ENCODE measurements at places on chromosomes 1 and 21. TPM values are rescaled to one million over a fixed set of nuclear protein-coding genes. Genes with fewer than 3 reads are reported as not detected.

The CDC20 gene
- 6.7 TPM for total RNA-seq

The APH1A gene
- total RNA-seq = 92.0 TPM

The AHCTF1 gene
- total RNA-seq = 17.6 TPM

The MX2 gene
- total RNA-seq = 2.6 TPM

The SLC41A1 gene
- total RNA-seq = 12.2 TPM

The BTG2 gene
- total RNA-seq = 8.0 TPM

The GJC2 gene
- total RNA-seq = 3.4 TPM

The TIMM17A gene
- 70.2 TPM for total RNA-seq

The BEND5 gene
- not detected for total RNA-seq

The CD34 gene
- 0.14 TPM for total RNA-seq

The THEM5 gene
- not detected for total RNA-seq

The CELSR2 gene
- 1.5 TPM for total RNA-seq

The FCRL2 gene
- not detected for total RNA-seq

The NEGR1 gene
- 22.2 TPM for total RNA-seq

The SLAMF6 gene
- total RNA-seq = not detected

The TNNI3K gene
- 1.1 TPM for total RNA-seq

The ZSWIM5 gene
- 1.9 TPM for total RNA-seq

The ZNF678 gene
- 4.1 TPM for total RNA-seq

The NFASC gene
- 32.7 TPM for total RNA-seq

The SLC16A4 gene
- total RNA-seq = 91.4 TPM

The PTGFRN gene
- total RNA-seq = 58.6 TPM

Data from smooth muscle cell of bladder (primary cell).